Astrocyte (in vitro differentiated cells and primary cell): ENCODE measurements at places on chromosomes 3 and 15. TPM values are rescaled to one million over a fixed set of nuclear protein-coding genes. Genes with fewer than 3 reads are reported as not detected.

DNA sequence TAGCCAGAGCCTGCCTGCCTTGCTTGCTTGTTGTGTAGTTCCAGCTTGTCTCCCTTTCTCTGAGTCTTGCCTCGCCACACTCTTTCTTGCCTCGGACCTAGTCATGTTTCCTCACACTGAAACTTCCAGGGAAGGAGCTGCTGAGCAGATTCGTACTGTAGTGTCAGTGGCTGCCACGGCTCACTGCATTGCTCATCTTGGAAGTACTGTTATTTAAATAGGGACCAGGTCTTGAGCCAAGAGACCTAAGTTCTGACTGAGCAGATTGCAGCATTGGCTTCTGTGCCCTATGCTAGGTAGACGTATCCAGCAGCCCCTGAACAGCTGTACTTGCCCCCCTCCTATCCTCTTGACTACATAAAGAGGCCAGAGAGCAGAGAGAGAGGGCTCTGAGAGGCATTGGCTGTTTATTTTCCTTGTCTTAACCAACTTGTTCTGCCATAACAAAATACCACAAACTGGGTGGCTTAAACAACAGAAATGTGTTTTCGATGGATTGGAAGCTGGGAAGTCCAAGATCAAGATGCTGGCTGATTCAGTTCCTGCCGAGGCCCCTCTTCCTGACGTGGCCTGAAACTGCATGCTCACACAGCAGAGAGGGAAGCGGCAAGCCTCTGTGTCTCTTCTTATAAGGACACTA, 5.8 kb upstream of the RARRES1 start:
- H3K27me3 ChIP-seq, result no peaks in the 10 kb centered on the region
- no peak for DNase-seq
- no peak overlapping the region for H3K4me3 ChIP-seq
- H3K27ac ChIP-seq, result no peak overlapping the region

DNA sequence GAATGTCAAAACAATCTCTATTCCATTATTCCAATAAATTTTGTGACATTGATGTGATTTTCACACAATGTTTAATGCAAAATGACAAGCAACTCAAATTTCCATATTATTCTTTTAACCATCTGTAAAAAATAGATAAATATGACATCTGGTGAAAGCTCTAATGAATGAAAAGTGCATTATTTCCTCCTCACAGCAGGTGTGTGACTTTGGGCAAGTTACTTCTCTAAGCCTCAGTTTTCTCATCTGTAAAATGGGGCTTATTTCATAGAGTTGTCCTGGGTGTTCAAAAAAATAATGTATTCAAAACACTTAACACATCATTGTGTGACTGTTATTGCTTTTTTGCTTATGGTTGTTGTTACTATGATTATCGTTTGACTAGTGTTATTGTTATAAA, 70.4 kb downstream of the THBS1 start:
- no peak overlapping the region for H3K27ac ChIP-seq
- H3K27me3 ChIP-seq, result no peaks in the 10 kb centered on the region
- no peak for DNase-seq
- H3K36me3 ChIP-seq, result no peaks in the 10 kb centered on the region

GRCh38 chr3:109930582-109930981, 593.2 kb upstream of the DPPA4 start:
- H3K36me3 ChIP-seq, result no peaks in the 10 kb centered on the region
- DNase-seq, result peak; percentile 12
- no peak overlapping the region for H3K27ac ChIP-seq
- no peaks in the 10 kb centered on the region for H3K27me3 ChIP-seq
- no peak overlapping the region for H3K4me3 ChIP-seq

MASP1 gene
- 0.62 and 0.79 TPM in 2 replicates for total RNA-seq

DNA sequence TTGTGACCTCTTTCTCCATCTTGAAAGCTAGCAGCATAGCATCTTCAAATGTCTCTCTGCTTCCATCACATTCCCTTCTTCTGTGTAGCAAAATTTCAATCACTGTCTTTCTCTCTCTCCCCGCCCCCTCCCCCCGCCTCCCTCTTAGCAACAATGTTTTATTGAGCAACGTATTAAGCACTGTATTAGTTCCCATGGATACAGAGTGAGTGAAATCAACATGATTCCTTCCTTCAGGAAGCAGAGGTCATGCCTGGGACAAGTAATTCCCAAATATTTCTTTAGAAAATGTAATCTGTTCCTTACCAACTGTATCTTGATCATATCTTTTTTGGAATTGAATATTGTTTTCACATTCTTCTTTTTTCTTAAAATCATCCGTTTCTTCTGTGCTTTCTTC, 373.7 kb upstream of the NECTIN3 start:
- no peak overlapping the region for H3K27ac ChIP-seq
- no peaks in the 10 kb centered on the region for H3K4me1 ChIP-seq
- DNase-seq, result no peak
- no peaks in the 10 kb centered on the region for H3K27me3 ChIP-seq
- H3K4me3 ChIP-seq, result no peak overlapping the region

DNA sequence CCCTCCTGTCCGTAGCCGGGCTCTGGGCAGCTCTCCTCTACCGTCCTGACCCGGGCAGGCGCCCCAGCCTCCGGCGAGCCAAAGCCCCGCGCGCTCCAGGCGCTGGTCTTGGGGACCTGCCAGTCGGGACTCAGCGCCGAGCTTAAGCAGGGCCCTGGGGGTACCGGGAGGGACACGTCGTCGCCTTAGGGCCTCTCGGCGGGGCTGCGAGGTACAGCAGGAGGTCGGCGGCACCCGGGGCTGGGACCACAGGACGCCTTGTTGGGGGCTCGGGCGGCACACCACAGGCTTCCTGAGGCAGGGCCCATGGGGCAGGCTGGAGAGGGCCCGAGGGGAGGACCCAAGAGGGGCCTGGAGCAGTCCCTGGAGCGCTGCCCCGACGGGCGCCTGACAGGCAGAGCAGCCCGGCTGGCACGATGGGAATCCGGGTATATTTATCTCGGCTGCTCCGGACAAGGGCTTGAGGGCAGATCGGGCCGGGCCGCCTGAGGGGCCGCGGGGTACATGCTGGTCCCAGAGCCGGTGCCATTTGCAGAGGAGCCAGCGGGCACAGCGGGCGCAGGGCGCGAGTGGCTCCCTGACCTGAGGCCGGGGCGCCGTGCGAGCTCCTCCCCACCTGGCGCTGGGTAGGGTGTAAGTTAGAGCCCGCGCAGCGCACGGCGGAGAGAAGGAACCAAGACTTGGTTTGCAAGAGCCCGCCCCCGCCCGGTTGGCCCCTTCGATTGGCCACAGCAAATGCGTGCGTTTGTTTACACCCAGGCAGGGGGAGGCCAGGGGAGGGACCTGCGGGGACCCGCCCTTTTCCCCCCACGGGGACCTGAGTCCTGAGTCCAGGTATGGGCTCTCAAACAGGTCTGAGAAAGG, 574 bp downstream of the SLC38A3 start:
- peak; percentile 10 for DNase-seq
- no peaks in the 10 kb centered on the region for H3K36me3 ChIP-seq
- H3K4me3 ChIP-seq, result peak overlapping the region; percentile 42
- H3K27me3 ChIP-seq, result peaks cover 25% of the 10 kb centered on the region
- no peak overlapping the region for H3K27ac ChIP-seq

XPC gene
- total RNA-seq, result 28.2 and 33.6 TPM in 2 replicates

DNA sequence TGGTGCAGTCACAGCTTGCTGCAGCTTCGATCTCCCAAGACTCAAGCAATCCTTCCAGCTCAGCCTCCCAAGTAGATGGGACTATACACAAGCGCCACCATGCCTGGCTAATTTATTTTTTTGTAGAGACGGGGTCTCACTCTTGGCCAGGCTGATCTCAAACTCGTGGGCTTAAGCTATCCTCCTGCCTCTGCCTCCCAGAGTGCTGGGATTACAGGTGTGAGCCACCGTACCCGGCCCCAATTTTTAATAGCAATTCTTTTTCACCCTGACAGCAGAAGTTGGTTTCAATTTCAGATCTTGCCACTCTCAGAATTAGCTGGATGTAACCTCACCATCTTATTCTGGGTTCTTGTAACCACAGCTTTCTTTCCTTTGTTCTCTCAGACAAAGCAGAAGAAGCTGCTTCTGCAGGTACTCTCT, 64.8 kb downstream of the TRIM71 start:
- no peak overlapping the region for H3K27ac ChIP-seq
- no peak overlapping the region for H3K4me3 ChIP-seq
- DNase-seq, result no peak
- no peaks in the 10 kb centered on the region for H3K4me1 ChIP-seq
- no peaks in the 10 kb centered on the region for H3K36me3 ChIP-seq

DNA sequence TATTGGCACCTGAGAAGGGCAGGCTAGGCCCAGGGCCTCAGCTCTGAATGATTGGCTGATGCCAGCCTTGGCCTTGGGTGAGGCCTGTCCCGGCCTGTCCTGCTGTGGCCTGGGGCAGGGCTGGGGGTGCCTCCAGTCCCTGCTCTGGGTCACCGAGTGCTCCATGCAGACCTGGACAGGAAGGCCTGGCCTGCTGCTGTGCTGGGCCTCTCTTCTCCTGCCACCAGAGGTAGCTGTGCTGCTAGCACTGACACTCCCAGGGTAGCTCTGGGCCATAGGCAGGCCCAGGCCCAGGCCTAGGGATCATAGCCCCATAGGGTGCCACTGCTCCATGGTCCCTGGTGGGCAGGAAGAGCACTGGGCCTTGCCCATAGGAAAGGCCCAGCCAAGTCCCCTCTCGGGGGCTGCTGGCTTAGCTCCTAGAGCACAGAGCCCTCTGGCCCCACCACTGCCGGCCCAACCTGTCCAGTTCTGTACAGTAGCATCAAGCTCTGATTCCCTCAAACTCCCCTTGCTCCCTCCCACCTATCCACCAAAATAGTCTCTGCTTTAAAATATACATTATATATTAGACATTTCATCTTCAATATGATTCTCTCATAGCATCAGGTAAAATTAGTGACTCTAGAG, 18.2 kb downstream of the ABTB1 start:
- H3K27me3 ChIP-seq, result no peaks in the 10 kb centered on the region
- H3K4me1 ChIP-seq, result peaks cover 31% of the 10 kb centered on the region
- H3K27ac ChIP-seq, result peak overlapping the region; percentile 83
- DNase-seq, result peak; percentile 49
- no peak overlapping the region for H3K4me3 ChIP-seq
- no peaks in the 10 kb centered on the region for H3K36me3 ChIP-seq

DNA sequence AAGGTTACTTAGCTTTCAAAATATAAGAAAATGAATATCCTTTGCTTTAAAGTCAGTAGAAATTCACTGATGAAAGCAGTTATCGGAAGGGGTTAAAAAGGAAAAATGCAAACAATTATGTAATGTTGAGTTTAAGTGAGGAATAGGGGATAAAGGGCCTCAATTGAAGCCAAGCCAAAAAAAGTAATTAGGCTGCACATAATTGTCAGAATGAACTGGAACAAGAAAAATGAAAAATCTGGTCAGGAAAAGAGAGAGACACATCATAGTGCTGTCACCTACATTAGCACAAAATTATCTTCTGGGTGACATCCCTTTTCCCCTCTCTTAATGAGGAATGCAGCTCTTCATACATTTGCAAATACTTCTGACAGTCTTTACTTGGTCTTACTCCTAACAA, 48.8 kb upstream of the PIK3R4 start:
- no peaks in the 10 kb centered on the region for H3K27me3 ChIP-seq
- no peak overlapping the region for H3K27ac ChIP-seq
- no peak for DNase-seq
- no peaks in the 10 kb centered on the region for H3K36me3 ChIP-seq
- H3K4me3 ChIP-seq, result no peak overlapping the region

- no peak overlapping the region for H3K4me3 ChIP-seq
- H3K27me3 ChIP-seq, result no peaks in the 10 kb centered on the region
- no peak overlapping the region for H3K27ac ChIP-seq
- H3K4me1 ChIP-seq, result peaks cover 5% of the 10 kb centered on the region
- DNase-seq, result no peak
These were observed 41.9 kb downstream of the NDUFB4 start for GRCh38 chr3:120637851-120638559.

NANOGP8 gene
- total RNA-seq, result not detected in 2 replicates

DNA sequence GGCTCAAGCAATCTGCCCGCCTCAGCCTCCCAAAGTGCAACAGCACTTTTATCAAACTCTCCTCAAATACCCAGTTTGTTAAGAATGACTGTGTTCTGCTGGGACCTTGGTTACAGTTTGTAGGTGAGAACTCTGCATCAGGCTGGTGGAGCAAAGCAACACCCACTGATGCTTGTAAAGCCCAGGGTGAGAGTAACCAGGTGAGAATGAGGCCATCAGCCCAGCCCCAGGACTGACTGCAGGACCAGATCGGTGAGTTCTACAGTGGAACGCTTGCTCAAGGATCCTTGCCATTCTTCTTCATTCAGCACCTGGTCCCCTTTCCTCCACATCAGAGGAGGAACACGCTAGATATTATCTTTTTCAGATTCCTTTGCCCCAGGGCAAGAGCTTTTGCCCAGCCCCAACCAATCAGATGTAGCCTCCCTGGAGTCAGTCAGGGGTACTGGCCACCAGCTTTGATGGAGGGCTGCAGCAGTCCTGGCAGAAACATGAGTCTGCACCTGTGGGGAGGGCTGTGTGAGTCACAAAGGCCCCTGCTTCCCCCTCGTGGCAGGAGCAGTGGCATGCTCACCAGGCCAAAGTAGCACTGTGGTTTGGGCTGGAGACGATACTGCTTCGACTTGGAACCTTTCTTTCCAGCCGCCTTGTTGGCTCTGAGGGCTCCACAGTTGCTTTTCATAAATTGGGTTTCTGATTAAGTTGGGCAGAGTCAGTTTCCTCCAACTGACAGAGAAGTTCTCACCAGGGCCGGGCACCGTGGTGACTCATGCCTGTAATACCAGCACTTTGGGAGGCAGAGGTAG, 3.5 kb upstream of the SHISA5 start:
- no peaks in the 10 kb centered on the region for H3K36me3 ChIP-seq
- peak; percentile 75 for DNase-seq
- no peaks in the 10 kb centered on the region for H3K27me3 ChIP-seq
- H3K4me3 ChIP-seq, result no peak overlapping the region
- H3K27ac ChIP-seq, result no peak overlapping the region

- H3K4me1 ChIP-seq, result no peaks in the 10 kb centered on the region
- H3K4me3 ChIP-seq, result no peak overlapping the region
- no peaks in the 10 kb centered on the region for H3K36me3 ChIP-seq
- no peak overlapping the region for H3K27ac ChIP-seq
These were observed 85.7 kb downstream of the ADAMTSL3 start for GRCh38 chr15:83739629-83740028.

GRCh38 chr3:152293347-152294006, 24.7 kb downstream of the MBNL1 start:
- no peaks in the 10 kb centered on the region for H3K27me3 ChIP-seq
- peaks cover 3% of the 10 kb centered on the region for H3K36me3 ChIP-seq
- peaks cover 10% of the 10 kb centered on the region for H3K4me1 ChIP-seq
- DNase-seq, result no peak
